Bone marrow (tissue), 2 donors: ENCODE measurements at places on chromosomes 7 and 10.

DNA sequence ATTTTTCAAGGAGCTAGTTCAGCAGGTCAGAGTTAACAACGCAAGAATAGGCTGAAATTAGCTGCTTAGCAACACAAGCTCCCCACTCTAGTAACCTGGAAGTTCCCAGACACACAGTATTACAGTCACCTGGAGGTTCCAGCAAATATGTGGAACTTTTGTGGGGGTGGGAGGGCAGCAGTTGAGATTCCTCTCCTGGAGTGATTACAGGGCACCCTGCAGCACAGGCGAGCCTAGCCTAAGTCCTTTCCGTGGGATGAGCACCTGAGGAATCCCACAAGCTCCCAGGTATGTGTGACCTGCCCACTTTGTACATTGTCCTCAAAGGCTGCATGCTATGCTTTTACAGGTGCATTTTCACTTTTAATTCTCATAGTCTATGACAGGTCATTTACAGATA lies 13.6 kb downstream of the TPK1 start:
- DNase-seq: no peak

- DNase-seq: no peak
Observed at GRCh38 chr7:40200791-40201190, 66.0 kb downstream of the SUGCT start.

- DNase-seq: no peak
Observed at GRCh38 chr10:78851647-78852046, 217.1 kb upstream of the ZMIZ1 start.

GRCh38 chr10:44714451-44714850 lies 196.7 kb upstream of the TMEM72 start:
- no peak for DNase-seq

DNA sequence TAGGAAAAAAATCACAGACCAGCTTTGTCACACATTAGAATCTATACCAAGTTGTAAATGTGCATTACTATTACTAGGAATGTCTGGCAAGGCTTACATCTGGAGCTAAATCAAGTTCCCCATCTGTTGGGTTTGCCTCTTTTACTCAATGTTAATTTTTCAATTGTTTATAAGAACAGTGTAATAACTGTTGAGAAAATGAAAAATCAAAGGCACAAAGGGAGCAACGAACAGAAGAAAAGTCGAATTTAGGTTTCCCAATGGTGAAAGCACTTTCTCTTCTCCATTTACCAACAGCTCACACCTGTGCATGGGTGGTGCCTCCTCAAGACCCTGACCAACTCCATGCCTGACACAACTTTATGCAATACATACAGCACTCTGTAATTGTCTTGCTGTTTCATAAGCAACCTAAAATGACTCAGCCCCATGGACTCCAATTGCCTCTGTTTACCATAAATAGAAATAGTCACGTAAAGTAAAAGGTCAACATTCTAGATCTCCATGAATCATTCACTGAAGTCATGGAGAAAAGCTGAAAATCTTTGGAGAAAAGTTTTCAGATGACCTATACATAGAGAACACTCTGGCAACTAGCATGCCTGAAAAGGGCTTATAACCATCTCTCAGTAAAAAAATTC lies 95.5 kb upstream of the KCNIP2 start:
- DNase-seq: no peak

GRCh38 chr10:127033216-127034033 lies 128.2 kb downstream of the DOCK1 start:
- DNase-seq: no peak

DNA sequence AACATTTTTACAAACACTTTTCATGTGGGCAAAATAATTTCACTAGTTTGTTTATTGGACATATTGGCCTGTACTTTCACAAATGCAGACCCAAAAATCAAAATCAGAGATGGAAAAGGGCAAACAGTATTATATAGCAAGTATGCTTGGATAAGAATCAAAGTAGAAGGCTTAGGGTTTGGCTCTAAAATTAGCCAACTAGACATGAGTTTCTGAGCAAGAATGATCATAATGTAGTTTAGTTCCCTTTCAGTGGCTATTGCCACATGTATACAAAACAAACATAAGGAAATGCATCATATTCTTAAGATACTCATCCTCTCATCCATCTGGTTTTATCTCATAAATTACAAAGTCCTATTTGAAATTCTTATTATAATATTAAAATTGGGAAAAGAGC lies 132.5 kb downstream of the IMMP2L start:
- no peak for DNase-seq

DNA sequence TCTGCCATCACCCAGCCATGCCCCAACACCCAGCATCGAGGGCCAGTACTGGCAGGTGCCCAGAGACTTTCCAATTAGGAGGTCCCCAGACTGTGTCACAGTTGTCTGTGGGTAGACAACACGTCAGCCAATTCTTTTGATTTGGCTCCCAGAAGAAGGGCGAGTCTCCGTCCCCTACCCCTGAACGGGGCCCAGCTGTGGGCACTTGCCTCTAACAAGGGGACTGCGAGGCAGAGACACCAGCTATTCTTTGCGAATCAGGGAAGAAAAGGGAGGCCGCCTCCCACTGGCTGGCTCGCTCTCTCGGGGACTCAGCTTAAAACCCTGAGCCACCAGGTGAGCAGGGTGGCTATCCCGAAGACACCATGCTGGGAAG lies 167.3 kb downstream of the USP6NL start:
- DNase-seq: no peak

GRCh38 chr7:65381742-65382141 lies 8.1 kb downstream of the ZNF92 start:
- no peak for DNase-seq
